ENCODE measurements at places on chromosomes 12 and 14. TPM values are rescaled to one million over a fixed set of nuclear protein-coding genes. Genes with fewer than 3 reads are reported as not detected.

Gene PA2G4
- 212 TPM for total RNA-seq

Gene ZC2HC1C
- total RNA-seq = 1.3 TPM

Gene FAM90A1
- total RNA-seq = 0.17 TPM

Gene SYT10
- total RNA-seq = not detected

Gene CCDC175
- not detected for total RNA-seq

Gene DPF3
- total RNA-seq = 5.5 TPM

Gene KLRF1
- not detected for total RNA-seq

Gene RIN3
- 7.3 TPM for total RNA-seq

Gene KRT82
- not detected for total RNA-seq

Gene AKAP5
- total RNA-seq = 0.17 TPM

Gene TOMM20L
- total RNA-seq = not detected

Gene ANO2
- not detected for total RNA-seq

Gene ACVRL1
- 11.3 TPM for total RNA-seq

Gene ADAMTS20
- total RNA-seq = not detected

Data from bronchus fibroblast of lung (primary cell).